ENCODE measurements at places on chromosomes 6 and 20. TPM values are rescaled to one million over a fixed set of nuclear protein-coding genes. Genes with fewer than 3 reads are reported as not detected.

GRCh38 chr6:155381673-155382337 is 67.5 kb upstream of the TFB1M start:
- DNase-seq = no peak

DNA sequence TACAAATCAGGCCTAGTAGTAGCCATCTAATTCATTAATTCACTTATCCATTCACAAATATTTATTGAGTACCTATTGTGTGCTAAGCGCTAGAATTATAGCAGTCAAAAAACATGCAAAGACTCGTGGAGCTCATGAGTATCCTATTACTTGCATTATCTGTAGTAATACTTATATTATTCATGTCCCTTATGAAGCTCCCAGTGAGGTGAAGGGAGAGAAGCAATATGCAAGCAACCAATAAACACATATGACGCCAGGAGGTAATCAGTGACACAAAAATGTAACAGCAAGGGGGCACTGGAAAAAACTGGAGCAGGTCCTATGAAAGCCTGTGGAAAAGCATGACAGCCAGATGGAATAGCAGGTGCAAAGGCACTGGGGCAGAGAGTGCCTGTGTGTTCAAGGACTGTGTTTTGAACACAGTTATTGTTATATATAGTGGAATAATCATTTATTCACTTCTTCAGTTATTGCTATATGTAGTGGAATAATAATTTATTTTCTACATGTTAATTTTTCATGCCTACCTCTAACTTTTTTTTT is 109.5 kb downstream of the KIF13A start:
- DNase-seq = no peak

GRCh38 chr20:18729231-18729825 is 84.3 kb upstream of the SCP2D1 start:
- DNase-seq = no peak

DNA sequence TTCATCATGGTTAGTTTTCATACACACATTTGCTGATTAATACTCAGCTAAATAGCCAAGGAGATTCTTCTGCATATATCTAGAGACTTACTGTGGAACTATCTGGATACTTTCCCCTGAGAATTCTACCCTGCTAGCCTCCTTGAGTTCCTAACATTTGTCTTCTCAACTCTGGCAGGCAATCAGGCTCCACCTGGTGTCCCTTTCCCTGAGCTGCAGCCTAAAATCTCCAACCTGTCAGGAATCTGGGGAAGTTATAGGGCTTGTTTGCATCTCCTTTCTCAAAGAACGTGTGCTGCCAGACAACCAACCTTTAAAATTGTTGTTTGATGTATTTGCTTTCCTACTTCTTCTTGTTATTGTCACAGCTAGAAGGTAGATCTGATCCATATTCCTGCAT is 73.4 kb downstream of the FUT9 start:
- no peak for DNase-seq

DNA sequence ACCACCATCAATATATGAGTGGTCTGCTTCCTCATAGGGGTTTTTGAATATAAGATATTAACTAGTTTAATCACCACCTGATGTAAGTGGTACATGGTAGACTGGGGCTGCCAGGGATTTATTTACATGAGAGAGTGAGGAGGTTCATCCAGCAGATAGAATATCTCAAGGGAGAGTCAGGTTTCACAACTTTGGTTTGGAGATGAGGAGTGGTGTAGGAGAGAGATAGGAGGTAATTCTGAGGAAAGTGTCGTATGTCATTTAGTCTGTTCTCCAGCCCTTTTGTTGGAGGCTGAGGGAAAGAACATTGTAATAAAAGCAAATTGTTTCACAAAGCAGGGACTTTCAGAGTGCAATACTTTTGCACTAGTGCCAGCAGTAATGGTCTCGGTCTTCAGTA is 16.8 kb downstream of the L3MBTL3 start:
- no peak for DNase-seq

GRCh38 chr20:51318058-51318949 is 224.2 kb downstream of the NFATC2 start:
- no peak for DNase-seq

DNA sequence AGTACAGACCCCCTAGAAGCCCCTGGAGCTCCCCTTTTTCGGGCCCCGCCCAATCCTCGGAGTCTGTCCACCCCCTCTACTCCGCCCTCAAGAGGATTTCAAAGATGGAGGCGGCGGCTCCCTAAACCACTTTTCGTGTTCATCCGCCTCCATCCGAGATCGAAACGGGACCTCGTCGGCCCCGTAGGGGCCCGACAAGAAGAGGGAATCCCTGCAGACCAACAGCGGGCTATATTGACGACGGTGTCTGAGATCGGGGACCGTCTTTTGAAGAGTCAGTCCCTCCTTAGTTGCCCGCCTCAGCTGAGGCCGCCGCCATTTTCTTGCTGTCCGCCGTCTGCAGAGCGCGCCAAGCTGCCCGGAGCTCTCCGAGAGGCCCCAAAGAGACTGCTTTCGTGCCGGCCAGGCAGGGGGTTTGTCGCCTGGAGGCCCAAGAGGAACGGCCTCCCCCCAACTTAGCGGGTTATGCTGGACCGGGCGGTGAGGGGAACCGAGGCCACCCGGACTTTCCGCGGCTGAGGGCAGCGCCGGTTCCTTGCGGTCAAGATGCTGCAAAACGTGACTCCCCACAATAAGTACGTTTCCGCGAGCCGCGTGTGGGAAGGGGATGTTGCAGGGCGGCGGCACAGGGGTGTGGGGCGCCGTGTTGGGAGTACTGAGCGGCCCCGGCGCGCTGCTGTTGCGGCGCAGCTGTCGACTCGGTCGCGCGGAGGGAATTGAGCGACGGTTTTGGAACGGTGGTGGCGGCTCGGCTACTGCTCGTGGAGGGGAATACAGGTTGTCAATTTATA is 4.2 kb downstream of the BRD2 start:
- DNase-seq = peak; percentile 66

DNA sequence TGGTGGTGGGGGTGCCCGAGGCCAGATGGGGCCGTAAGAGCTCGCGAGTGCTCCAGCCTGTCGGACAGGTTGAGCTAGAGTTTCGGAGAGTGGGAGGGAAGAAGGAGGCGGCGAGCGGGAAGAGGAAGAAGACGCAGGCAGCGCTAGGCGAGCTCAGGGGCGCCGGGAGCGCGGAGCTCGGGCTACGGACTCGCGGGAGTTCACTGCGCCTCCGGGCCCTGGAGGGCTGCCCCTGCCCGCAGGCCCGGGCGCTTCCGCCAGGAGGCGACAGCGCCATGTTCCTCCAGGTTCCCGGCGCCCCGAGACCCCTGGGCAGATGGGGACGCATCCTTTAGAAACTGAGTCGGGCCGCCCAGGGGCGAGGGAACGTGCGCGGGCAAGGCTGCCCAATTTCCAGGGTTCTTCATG is 984 bp downstream of the TFAP2C start:
- DNase-seq = peak; percentile 82

DNA sequence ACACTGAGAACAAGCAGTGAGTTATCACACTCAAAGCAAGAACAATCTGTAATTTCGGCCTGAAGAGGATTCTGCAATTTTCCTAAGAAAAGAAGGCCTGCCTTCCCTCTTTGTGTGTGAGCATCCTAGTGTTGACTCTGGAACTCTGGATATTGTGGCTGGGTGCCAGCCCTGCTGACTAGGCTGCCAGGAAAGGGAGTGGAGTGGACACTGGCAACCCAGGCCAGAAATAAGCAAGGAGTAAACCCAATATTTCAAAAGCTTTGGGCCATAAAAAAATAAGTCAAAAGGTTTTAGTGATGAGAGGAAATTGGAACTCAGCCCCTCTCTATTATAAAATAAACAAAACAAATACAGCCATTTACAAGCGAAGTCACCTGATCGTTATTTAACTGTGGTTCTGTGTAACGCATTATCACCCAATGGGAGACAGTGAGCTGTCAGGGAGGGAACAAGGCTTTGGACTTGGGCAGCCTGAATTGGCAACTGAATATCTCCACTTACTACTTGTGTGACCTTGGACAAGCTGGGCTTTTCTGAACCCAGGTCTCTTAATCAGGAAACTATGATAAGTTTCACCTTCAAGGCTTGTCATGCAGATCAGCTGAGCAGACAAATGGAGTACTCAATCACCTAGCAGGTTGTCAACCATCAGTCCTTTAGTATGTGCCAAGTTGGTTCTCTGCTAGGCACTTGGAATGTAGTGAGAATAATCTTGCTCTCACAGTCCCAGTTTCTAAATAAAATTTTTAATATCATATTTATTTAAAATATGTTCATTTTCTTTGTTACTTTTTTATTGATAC is 196.2 kb downstream of the PAX1 start:
- DNase-seq = peak; percentile 20

The SMOC2 gene
- 1.7 TPM for total RNA-seq

The TBXT gene
- total RNA-seq = not detected

The HDGFL1 gene
- not detected for total RNA-seq

The TOMM6 gene
- 201 TPM for total RNA-seq

The ZNF831 gene
- not detected for total RNA-seq

The HRH3 gene
- not detected for total RNA-seq

The CFB gene
- total RNA-seq = 2.2 TPM

The COL11A2 gene
- total RNA-seq = 2.6 TPM

The KCTD20 gene
- 61.1 TPM for total RNA-seq

The MYMX gene
- not detected for total RNA-seq

The LINC00237 gene
- not detected for total RNA-seq
